Activated naive CD8-positive, alpha-beta T cell treated with anti-CD3 and anti-CD28 coated beads for 36 hours (primary cell): ENCODE measurements at places on chromosomes 1 and 21.

GRCh38 chr21:25858325-25858724, 123.6 kb downstream of the GABPA start:
- no peak for DNase-seq

DNA sequence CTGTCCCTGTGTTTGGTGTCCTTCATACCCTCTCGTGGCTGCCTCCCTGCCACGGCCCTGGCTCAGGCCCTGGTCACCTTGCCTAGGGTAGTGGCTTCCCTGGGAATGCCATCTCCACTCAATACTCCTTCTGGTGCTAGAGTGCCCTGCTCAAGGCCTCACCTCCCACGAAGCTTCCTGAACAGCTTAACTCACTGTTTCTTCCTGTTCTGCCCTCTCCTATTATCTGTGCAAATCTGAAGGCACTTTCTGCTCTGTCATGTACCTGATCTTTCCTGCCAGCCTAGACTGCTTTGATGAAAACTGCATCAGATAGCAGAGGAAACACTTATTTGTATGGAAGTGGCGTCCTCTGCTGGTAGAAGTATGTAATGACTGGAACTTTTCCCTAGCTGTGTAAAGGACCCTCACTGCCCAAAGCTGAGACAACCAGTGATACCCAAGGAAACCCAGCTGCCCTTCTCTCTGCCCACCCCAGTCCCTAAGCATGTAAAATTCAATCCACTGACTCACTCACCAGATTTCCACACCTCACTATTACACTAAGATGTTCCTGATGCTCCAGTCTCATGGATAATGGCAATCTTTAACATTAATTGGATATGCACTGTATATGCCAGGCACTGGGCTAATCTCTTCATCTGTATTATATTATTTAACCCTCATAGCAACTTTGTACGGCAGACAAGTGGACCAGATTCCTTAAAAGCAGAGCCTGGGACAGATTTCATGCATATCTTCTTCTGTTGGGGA, 36.2 kb upstream of the BTG2 start:
- peak; percentile 37 for DNase-seq

DNA sequence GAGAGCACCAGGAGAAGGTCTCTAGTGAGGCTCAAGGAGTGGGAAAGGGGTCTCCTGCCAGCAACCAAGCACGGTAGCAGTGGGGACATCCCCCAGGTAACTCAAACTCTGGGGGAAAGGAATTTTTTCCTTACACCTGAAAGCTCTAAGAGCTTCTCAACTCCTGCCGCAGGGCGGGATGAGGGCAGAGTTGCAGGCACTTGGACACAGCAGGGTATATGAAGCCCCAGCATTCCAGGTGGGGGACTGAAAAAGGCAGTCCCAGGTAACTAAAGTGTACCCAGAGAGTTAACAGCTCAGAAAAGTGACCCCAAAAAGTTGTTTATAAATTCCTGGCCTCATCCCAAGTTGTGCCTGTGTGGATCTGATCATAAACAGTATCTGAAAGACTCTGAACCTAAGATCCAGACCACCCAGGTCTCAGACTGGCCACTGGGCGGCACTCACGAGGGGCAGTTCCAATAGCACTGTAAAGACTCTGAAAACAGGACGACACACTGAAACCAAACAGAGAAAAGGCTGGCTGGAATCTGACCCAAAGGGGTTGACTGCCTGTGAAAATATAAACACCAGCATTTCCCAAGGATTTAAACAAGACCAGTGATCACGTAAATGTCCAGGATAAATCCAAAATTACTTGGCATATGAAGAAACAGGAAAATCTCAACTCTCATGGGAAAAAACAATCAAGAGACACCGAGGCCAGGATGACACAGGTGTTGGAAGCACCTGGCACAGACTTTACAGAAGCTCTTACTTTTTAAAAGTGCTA, 47.5 kb downstream of the HSF2BP start:
- DNase-seq, result peak; percentile 27

GRCh38 chr21:45891388-45892155, 90.0 kb upstream of the COL6A1 start:
- no peak for DNase-seq

DNA sequence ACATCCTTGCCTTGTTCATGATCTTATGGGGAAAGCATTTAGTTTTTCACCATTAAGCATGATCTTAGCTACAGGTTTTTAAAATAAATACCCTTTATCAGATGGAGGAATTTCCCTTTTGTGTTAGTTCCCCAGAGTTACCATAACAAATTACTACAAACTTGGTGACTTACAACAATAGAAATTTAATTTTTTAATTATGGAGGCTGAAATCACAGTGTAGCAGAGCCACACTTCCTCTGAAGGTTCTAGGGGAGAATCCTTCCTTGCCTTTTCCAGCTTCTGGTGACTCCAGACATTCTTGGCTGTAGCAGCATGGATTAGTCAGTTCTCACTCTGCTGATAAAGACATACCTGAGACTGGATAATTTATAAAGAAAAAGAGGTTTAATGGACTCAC, 18.5 kb downstream of the MIGA1 start:
- DNase-seq, result no peak

DNA sequence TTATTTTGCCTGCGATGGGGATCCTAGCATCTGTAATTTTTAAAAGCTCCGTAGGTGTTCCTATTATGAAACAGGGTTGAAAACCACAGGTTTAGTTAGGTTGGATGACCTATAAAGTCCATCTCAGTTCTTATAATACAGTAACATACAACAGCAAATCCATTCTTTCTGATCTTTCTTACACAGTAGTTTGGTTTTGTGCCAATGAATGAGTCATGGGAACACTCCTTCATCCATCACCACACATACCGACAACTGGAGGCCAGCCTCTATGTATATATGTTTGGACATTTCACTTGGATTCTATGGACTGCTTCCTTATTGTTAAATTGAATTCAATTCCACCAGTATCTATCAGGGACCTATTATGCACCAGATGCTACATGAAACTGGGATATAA, 118.4 kb upstream of the L1TD1 start:
- DNase-seq, result no peak

- no peak for DNase-seq
Measured at GRCh38 chr1:65036570-65037051, 70.3 kb upstream of the JAK1 start.

- DNase-seq, result no peak
Measured at GRCh38 chr1:31410871-31411270, 2.1 kb upstream of the SERINC2 start.

DNA sequence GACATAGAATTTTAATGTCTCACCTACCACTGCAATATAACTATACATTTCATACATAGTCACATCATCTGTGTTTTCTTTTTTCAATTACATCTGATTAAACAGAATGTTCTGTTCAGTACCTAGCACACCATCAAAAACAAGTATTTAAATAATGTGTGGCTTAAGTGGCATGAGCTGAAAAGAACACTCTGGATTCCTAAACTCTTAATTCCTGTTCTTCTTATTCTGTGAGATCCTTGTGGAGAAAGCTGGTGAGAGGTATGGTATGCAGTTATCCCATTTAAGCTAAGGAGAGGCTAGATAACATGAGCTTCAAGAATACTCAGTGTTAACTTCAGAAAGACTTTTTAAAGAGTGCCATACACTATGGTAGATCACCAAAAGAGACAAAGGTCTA, 5.5 kb downstream of the TP53BP2 start:
- no peak for DNase-seq

- DNase-seq, result peak; percentile 50
Measured at GRCh38 chr1:183023601-183024316, 539 bp downstream of the LAMC1 start.

DNA sequence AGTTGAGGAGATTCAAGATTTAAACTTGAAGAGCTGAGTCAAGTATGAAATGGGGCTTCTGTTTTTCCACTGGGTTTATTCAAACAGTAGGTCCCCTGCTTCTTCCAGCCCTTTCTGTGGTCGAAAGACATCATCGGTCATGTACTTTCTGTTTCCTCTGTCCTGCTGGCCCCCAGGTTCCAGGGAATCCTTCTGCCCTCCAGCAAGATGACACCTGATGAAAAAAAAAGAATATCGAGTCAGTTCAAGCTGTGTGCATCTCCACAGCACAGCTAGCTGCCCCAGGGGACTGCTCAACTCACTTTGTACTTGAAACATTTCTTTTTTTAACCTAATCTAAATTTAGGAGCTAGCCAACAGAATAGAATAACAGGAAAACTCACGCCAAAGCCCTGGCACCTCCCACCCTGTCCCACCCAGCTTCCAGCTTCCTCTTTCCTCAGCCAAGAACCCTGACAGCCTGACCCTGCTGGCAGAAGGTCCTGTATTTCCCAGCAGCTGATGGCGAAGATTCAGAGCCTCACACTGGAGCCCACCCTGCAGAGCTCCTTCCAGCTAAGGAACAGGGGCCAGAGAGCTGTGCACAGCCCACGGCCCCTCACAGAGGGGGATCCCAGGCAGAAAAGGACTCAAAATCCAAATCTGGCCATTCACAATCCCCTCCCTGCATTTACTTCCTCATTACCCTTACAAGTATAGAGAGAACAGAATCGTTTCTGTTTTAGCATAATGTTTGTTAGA, 176.5 kb downstream of the PSMG1 start:
- no peak for DNase-seq

GRCh38 chr1:214438075-214438474, 113.3 kb downstream of the PTPN14 start:
- DNase-seq, result no peak

DNA sequence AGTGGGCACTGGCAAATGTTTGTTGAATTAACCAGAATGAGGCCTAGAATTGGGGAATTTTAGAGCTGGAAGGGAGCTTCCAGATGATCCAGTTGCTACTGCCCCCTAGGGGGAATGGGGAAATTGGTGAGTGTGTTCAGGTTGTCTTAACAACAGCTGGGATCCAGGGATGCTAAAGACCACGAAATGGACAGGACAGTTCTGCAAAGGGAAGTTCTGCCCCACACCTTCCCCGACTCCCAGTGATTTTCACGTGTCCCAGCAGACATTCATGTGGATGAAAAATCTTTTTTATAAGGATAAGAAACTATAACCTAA, 33.9 kb downstream of the TRIM62 start:
- no peak for DNase-seq

DNA sequence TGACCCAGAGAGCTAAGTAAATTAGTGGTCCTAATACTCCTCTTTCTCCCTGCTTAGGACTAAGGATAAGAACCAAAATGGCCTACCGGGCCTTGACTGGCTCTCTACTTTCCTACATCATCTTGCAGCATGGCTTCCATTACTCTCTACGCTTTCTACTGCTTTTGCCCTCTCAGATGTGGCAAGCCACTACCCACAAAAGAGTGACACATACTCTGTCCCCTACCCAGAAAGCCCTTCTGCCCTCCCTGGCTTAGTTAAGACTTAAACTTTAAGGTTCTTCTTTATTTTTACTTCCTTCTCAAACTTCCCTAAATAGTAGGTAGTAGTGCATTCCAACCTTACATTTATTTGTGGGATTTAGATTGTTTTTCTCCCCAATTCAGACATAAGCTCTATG, 228.1 kb downstream of the TPR start:
- DNase-seq, result no peak

- peak; percentile 14 for DNase-seq
Measured at GRCh38 chr1:238252033-238252802, 361.5 kb upstream of the ZP4 start.

- DNase-seq, result no peak
Measured at GRCh38 chr1:94713472-94714141, 106.5 kb upstream of the SLC44A3 start.

DNA sequence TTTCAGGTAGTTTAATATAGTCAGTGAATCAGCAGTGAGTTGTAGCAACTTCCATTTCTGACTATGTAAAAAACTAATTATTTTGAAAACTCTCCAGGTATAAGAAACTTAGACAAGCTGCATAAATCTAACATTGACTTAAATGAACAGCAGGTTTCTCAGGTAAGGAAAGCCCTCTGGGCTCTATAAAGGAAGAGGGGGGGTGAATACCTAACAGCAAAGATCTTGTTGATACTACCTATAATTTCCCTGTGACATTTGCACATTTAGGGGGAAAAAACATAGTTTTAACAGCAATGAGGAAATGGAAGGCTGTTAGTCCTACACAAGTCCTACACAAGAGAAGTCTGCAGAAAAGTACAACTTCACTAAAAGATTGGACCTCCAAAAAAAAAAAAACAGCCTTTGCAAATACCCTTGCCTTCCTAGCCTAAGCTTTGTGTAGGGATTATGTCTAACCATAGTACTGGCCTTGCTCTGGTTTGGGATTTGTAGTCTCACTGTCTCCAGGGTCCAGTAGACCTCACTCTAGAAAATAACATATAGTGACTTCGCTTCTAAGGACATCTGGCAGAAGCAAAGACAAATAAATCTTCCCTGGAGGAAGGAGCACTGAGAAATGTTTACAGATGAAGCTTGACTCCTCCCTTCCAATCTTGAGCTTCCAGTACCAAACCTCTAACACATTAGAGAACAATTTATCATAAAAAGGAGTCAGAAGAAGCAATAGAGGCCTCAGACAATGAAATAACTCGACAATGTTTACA, 459.8 kb downstream of the DSCAM start:
- DNase-seq, result no peak

DNA sequence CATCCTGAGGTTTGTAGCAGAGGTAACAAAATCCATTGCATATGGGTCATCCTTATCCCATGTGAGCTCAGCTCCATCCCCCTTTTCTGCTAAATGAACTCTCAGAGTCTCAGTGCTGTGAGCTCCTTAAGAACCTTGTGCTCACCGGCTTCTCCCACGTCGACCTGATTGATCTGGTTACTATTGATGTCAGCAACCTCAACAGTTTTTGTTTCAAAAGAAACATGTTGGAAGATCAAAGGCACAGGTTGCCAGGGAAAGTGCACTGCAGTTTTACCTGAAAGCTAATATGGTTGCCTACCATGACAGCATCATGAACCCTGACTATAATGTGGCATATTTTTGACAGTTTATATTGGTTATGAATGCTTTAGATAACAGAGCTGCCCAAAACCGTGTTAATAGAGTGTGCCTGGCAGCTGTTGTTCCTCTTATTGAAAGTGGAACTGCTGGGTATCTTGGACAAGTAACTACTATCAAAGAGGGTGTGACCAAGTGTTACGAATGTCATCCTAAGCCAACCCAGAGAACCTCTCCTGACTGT, 131.4 kb downstream of the HS2ST1 start:
- DNase-seq, result peak; percentile 56

- DNase-seq, result no peak
Measured at GRCh38 chr1:17123196-17124045, 4.2 kb upstream of the PADI2 start.

DNA sequence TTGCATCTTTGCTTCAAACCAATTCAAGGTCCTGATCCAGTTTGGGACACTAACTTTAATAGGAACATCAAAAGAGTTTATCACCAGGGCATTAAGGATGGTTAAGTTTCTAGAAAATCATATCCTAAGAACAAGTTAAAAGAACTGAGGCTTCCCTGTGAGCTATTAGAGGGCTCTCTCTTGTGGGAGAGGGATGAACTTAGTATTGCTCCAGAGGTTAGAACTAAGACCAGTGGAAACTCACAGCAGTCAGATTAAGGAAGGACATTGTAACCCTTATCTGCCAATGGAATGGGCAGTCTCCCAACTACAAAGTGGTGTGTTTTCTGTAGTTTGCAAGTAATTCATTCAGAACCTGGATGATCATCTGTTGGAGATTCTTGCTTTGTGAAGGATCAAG, 36.8 kb downstream of the UBE2U start:
- no peak for DNase-seq
